ENCODE measurements at places on chromosomes 1 and 21. TPM values are rescaled to one million over a fixed set of nuclear protein-coding genes. Genes with fewer than 3 reads are reported as not detected.

The SLC44A5 gene
- total RNA-seq: 0.38 TPM

The FAM167B gene
- 0.38 TPM for total RNA-seq

The EXTL2 gene
- 36.8 TPM for total RNA-seq

The OR2T11 gene
- not detected for total RNA-seq

Data from regular cardiac myocyte (primary cell).